ENCODE measurements at places on chromosomes 4 and X.

DNA sequence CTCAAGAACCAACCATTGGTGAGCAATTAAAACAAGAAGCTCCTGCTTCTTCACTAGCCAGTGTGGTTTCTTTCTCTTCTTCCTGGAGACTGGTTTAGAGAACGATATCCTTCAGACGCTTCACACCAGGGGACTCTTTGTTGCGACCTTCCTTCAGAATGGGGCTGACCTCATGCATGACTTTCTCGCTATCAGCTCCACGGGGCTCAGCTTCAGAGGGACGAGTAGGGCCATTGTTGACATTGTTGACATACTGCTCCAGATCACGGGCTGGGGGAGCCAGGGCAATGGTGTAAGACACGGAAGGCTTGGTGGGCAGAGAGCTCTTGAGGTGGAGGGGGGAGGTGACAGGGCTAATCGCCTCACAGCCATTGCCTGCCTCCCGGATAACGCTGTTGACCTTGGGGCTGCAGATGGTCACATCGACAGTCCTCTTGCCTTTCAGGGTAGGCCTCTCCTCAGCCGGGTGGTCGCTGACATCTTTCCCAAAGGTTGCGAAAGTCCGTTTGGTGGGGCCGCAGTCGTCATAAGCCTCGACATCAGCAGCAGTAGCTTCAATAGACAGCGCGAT is 113.8 kb downstream of the PCDH19 start:
- DNase-seq, result no peak

GRCh38 chr4:135741583-135741982 is 1540.0 kb upstream of the PABPC4L start:
- DNase-seq, result no peak

GRCh38 chr4:128427832-128428366 is 140.3 kb upstream of the PGRMC2 start:
- DNase-seq, result peak; percentile 77

DNA sequence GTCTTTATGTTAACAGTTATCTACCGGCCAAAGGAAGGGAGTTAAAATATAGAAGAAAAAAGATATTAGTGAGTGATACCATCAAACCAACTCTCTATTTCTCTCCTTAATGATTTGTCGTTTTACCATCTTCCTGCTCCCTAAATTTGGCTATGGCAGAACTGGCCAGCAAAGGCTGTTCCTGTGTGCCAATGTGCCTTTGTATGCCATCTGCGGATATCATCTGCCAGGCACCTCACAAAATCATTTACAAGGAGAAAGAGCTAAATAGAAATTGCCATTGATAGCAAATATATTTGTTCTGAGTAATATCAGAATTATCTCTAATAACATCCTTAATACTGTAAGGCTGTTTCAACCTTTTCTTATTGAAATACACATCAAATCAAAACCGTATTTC is 22.4 kb downstream of the GPM6A start:
- no peak for DNase-seq

DNA sequence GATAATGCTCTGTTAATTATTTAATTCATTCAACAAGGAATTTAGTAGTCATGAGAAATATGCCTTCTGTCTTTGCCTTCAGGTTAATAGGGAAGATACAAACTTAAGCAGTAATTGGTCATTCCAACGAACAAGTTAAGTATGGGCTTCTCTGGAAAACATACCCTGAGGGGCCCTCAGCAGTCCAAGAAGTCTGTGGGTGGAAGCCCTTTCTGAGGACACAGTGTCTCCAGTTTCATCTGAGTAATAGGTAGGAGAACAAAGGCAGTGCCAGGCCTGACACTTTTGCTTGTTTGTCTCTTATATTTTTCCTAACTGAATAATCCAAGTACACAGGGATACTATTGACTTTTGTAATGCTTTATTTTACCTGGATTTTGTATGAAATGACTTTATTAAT is 262.5 kb downstream of the FBXW7 start:
- no peak for DNase-seq

DNA sequence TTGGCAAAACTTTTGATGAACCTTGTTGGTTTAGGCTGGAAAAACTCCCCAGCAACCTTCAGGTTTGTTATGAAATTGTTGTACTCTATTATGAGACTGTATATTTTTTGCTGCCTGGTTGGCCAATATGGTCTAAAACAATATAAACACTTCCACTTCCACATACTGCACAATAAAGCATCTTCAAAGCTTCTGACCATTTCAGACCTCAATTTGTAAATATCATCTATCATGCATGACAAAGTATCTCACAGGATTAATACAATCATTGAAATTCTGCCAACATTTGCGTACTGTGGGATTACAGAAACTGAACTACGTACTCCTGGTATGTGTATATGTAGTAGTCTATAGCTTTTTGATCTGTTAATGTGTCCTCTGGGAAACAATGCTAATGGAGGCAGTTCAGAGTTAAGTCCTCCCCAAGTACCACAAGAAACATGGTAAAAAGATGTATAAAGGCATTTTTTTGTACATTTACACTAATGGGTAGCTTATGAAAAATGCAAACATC is 40.4 kb downstream of the GPC4 start:
- DNase-seq, result no peak

DNA sequence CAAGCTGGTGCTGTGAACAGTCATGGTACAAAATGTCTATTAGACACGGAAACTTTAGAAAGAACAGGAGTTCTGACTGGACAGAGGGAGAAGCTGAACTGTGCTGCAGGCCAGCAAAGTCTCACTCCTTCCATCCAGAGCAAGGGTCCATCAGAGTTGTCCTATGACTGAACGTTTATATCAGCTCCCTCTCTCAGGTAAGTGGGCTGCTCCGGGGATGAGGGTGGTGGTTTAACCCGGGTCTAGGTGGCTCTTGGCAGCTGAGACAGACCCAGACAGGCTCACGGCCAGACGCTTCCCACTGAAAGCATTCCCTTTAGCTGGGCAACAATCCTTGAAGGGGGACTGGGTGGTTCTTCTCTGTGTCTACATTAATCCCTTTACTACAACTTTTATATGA is 385.0 kb upstream of the SMIM31 start:
- DNase-seq, result no peak

DNA sequence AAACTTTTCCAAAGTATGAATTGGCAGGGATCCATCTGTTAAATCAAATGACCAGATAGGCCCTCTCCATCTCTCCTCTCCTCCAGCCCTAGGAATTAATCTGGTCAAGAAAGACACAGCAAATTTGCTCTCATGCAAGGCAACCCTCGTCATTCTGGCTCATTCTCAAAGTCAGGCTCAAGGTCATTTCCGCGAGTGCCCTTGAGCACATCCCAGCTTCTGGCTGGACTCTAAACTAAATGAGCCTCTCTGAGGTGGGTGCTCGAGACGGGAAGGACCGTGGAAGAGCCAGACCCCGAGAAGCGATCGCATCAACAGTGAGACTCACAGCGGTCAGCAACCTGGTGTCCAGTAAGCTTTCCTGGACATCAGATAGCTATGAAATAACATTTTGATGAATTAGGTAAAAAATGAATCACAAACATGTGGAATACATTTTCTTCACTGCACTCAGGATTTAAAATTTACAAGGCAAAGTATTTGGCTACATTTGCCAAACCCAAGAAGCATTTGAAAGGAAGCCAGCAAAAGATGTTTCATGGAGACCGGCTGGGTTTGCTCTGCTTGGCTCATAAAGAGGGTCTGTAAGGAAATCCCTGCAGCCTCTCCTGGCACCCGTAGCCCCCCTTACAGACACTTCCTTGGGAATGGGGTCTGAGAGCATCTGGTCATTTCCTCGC is 121.0 kb downstream of the ENPP6 start:
- no peak for DNase-seq

- DNase-seq, result no peak
Measured at GRCh38 chr4:178215763-178216162, 773.5 kb upstream of the AGA start.

GRCh38 chrX:9019151-9019550 is 14.8 kb downstream of the FAM9B start:
- no peak for DNase-seq

DNA sequence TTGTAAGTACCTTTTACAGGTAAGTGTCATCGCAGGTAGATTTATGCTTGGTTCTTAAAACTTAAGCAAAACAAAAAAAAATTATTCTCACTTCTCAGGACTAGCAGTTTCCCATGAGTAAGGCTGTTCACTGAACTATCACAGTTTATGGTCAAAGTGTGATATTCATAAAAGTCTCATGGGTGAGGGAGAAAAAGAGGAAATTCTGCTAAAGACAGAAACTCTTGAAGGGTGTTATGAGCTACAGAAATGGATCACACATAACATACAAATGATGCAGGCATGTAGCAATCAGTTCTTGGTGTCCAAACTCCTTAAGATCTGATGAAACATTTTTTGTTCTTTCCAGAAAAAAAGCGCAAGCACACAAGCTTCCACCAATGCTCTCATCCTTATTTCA is 8.5 kb downstream of the RAB9A start:
- no peak for DNase-seq

- DNase-seq, result no peak
Measured at GRCh38 chr4:93467484-93468155, 360.9 kb upstream of the ATOH1 start.

- no peak for DNase-seq
Measured at GRCh38 chrX:116499780-116500179, 37.0 kb upstream of the CT83 start.

GRCh38 chr4:183723561-183724228 is 64.6 kb downstream of the TRAPPC11 start:
- DNase-seq, result no peak

DNA sequence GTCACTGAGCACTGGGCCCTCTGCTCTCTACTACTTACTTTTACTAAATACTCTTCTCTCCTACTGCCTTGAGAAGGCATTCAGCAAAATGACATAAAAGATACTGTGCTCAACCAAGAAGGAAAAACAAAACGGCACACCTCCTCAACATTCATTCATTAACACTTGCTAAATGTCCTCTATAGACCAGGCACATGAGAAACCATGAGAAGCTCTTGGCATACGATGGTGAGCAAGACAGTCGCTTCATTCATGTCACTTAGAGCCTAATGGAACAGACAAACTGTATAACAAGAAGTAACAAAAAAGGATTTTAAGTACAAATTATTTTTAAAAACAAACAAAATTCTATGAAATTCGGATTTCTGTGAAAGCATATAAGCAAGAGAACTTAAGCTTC is 38.7 kb downstream of the COL25A1 start:
- DNase-seq, result no peak

GRCh38 chr4:147822128-147822527 is 90.2 kb downstream of the ARHGAP10 start:
- DNase-seq, result no peak

GRCh38 chr4:101306225-101306624 is 41.1 kb downstream of the PPP3CA start:
- peak; percentile 20 for DNase-seq

GRCh38 chr4:180636696-180637404 is 1606.4 kb upstream of the TENM3 start:
- DNase-seq, result no peak

DNA sequence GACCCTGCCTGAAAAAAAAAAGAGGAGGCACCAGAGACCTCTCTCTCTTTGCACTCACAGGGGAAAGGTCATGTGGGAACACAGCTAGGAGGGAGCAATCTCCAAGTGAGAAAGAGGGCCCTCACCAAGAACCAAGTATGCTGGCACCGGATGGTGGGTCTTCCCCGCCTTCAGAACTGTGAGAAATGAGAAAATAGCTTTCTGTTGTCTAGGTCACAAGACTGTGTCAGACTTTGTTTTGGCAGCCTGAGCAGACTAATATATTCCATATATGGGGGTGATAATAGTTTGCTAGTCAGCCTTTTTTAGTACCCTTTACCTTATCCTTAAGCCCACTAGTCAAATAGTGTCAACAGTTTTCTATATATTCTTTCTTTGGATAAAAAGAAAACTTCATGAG is 193.0 kb downstream of the TRIML1 start:
- no peak for DNase-seq

DNA sequence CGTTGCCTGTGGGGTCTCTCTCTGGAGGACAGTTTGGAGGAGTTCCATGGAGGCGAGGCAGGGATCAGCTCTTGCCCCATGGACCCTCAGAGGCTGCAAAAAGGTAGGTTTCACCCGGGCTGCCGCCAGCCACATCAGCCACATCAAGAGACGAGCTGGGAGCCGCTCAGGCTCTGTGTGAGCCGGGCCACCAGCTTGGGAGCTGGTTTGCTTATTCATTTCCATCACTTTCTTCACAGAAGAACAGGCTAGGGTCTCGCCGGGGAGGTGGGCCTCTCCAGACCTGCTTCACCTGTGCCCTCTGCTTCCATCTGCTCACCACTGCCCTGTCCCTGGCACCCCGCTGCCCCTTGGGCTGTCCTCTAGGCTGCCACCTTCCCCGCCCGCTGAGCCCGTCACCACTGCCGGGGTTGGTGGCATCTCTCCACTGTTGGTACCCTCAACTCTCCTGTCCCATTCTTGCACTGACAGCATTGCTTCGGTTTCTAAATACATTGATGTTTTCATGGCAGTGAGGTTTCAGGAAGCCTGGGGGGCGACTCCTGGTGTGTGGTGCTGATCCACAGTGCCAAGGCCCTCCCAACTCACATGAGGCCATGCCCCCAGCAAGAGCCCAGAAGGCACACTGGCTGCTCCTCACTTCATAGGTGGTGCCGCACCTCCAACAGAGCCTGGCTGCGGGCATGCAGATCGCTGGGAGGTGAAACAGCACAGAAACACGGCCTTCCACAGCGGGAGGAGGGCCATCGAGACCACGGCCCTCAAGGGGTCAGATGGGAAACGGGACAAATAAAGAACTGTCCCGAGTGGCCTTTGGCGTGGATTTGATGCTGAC is 4.5 kb upstream of the TREX2 start:
- no peak for DNase-seq

- no peak for DNase-seq
Measured at GRCh38 chr4:176645246-176645960, 147.3 kb downstream of the VEGFC start.

DNA sequence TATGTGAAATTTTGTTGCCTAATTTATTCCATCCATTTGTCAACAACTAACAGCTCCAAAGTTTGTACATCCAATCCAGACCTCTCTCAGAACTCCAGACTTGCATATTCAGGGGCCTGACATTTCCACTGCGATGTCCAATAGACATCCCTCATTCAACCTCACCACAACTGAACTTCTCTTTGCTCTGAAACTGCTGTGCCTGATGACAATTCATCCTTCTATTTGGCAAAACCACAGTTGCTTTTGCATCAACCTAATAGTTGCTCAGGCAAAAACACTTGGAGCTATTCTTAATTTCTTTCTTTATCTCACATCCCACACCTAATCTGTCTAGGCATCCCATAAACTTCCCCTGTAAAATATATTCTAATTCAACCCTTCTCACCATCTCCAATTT is 56.5 kb downstream of the ANTXR2 start:
- DNase-seq, result no peak

- DNase-seq, result no peak
Measured at GRCh38 chr4:85734424-85734831, 259.5 kb downstream of the ARHGAP24 start.

GRCh38 chr4:101604976-101605375 is 185.6 kb upstream of the BANK1 start:
- no peak for DNase-seq

DNA sequence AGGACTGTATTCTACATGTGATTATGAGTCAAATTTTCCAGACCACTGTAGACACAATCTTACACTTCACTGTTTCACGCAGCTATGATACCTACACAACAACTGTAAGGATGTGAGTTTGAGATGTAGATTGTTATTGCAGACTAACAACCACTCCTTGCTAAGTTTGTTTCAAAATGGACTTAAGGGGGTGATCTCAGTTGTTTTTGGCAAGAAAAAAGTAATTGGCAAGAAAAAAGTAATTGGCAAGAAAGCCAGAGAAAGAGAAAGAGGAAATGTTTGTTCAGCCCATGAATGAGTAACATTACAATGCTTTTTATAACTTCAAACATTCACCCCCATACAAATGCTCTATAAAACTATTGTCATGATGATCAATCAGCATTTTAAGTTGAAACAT is 466.4 kb downstream of the DMD start:
- DNase-seq, result no peak
